ENCODE measurements at places on chromosomes 13 and 19.

DNA sequence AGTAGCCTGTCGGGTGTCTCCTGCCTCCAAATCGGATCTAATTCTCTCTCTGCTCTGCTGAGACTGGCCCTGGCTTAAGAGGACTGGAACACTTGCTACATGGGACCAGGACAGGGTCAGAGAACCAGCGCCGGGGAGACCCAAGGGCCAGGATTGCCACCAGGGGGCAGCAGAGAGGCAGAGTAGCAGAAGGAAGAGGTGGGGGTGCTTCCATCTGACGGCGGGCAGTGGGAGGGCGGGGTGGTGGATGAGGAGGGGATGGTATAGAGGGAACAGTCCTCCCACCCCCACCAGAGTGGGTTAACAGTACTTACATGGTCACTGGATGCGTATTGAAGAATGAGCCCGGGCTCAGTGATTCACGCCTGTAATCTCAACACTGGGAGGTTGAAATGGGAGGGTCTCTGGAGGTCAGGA is 11.9 kb downstream of the SELENOW start:
- DNase-seq = peak; percentile 49

DNA sequence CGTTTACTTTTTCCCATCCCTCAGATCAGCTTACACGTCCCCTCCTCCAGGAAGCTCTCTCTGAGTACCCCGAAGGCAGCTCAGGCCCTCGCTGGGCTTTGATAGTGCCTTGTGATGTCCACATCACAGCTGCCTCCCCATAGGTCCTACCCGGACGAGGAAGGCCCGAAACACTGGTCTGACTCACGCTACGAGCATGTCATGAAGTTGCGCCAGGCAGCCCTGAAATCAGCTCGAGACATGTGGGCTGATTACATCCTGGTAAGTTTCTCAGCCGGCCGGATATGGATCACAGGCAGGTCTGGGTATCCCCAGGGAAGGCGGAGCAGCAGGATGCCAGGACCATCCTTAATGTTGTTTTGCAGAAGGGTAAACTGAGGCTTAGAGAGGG is 4.8 kb downstream of the COLGALT1 start:
- no peak for DNase-seq

- no peak for DNase-seq
Observed at GRCh38 chr19:27742041-27742440, 1470.9 kb downstream of the UQCRFS1 start.

- no peak for DNase-seq
Observed at GRCh38 chr13:90526711-90527110, 820.8 kb upstream of the MIR17HG start.

DNA sequence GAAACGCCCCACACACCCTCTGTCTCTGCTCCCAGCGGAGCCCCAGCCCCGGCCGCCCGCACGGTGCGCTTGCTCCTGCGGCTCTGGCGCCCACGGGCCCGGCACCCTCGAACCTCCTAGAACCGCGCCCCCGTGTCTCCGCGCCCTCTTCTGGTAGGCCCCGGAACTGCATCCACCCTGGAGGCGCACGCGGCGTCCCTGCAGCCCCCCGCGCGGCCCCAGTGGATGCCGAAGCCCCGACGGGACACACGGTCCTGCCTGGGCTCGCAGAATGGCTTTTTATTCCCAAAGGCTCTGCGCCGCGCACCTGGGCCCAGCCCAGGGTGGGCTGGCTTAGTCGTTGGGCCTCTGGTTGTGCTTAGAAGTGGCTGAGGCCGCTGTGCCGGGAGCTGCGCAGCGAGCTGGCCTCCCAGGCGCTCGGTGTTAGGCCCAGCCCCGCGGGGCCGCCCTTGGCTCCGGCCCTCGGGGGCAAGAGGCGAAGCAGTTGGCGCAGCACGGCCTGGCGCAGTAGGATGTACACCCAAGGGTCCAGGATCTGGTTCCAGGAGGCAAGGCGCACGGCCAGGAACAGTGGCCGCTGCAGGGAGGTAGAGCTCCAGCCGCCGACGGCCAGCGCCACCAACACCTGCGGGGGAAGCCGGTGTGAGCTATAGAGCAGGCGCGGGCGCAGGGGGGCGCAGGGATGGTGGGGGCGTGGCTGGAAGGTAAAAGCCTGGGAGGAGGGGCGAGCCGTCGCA is 2.8 kb downstream of the PTGER1 start:
- DNase-seq = peak; percentile 55

DNA sequence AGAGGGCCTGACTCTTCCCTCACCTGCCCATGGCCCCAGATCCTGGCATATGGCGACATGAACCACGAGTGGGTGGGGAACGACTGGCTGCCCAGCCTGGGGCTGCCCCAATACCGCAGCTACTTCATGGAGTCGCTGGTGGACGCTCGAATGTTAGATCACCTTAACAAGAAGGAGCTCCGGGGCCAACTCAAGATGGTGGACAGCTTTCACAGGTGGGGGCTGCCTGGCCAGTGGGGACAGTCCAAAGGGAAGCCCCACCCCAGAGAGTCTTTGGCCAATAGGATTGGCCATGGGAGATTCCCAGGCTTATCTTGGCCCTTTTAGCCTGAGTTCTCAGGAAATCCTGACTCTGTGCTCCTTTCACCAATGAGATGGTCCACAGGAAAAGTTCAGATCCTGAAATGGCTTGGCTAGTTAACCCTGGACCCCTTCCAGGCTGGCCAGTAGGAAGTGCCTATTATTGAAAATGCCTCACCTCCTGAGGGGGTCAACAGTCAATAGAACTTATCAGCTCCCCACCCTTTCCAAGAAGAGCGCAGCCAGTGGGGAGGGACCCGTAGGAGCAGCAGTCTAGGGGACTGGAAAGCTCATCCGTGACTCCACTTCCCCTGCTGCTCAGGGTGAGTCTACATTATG is 7.0 kb downstream of the HRC start:
- DNase-seq = no peak

DNA sequence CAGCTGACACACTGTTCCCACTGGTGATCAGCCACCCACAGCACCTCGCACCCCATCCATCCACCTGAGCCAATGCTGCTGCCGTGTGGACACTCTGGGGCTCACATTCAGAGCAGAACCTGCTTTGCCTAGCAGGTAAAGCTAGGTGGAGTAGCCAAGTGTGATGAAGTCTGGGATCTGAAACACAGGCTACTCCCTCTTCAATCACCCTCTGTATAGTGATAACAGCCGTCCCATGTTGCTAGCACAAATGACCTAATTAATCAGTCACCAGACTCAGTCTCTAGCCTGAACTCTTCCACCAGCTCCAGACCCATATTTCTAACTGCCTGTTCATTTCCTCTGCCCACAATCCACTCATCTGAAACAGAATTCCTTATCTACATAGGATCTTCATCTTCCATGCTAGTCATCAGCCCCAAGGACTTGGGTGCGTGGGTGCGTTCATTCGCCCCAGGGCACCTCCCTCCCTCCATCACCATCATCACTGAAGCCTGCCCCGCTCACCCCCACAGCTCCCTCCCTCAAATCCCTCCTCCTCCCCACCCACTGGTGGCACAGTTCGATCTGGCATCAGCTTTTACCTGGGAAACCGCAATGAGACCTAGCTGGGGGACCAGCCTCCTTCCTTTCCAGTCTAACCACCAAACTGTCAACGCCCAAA is 19.8 kb downstream of the STK24 start:
- no peak for DNase-seq

- no peak for DNase-seq
Observed at GRCh38 chr19:19650331-19650730, 6.9 kb upstream of the GMIP start.

DNA sequence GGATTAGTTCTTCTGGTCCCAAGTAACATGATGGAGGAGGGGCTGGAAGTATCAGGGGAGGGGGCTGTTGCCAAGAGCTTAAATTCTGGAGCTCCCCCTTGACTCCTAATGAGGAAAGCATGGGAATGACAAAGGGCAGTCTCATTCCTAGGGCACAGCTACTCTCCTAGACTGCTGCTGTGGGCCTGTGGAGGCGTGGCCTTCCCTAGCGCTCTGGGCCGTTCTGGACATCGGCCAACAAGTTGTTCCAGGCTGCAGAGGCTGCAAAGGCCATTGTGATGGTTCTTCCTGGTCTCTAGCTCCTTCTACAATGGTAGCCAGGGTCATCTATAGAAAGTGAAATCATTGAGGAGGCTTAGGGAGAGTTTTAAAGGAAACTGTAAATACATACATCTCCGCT is 916.6 kb downstream of the DIAPH3 start:
- DNase-seq = no peak

- no peak for DNase-seq
Observed at GRCh38 chr13:113939129-113939943, 34.5 kb downstream of the C13orf46 start.

DNA sequence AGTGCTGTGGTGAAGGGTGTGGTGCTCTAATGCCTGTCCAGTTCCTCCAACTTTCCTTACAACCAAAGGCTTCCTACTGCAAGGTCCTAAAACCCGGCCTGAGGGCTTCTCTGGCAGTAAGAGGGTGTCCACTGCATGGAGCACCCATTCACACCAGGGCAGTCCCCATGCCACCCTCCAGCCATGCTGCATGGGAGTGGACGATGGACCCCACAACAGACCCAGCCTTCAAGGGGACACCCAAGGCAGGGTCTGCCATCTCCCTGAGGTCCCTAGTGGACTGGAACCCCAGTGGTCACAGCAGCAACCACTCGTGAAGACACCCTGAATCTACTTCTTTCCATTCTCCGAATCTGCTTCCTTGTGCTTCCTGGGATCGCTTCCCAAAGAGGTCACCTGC is 117.6 kb upstream of the SOX1 start:
- no peak for DNase-seq

GRCh38 chr19:16222806-16223205 is 25.1 kb downstream of the AP1M1 start:
- DNase-seq = no peak

DNA sequence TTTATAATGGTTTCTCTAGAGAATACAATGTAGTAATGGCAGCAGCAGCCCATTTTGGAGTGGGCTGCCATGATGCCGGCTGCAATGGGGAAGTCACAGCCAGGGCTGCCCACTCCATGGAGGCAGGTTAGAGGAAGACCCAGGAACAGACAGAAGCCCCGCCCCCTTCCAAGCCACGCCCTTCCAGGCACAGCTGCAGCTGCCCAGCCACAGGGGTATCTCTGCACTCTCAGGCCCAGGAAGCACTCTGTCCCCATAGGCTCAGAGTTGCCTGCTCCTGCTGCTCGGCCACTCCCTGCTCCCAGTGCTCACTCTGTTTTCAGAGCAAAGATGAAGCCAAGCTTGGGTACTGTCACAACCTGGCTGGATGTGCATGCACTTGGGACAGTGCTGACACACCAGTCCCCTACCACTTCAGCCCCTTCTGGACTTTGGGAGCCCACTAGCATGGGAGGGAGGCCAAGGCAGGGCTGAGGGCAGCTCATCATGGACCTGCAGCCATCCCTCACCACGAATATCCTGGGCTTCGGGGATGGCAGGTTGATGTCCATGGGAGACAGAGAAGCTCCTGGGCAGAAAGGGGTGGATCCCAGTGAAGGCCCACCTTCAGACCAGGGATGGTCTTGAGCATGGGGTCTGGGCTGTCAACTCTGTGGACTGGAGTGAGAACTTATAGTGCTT is 1224.2 kb downstream of the SLITRK5 start:
- DNase-seq = no peak

- no peak for DNase-seq
Observed at GRCh38 chr19:2528675-2529101, 52.8 kb downstream of the GADD45B start.

GRCh38 chr13:33612641-33613638 is 205.0 kb upstream of the RFC3 start:
- DNase-seq = no peak

DNA sequence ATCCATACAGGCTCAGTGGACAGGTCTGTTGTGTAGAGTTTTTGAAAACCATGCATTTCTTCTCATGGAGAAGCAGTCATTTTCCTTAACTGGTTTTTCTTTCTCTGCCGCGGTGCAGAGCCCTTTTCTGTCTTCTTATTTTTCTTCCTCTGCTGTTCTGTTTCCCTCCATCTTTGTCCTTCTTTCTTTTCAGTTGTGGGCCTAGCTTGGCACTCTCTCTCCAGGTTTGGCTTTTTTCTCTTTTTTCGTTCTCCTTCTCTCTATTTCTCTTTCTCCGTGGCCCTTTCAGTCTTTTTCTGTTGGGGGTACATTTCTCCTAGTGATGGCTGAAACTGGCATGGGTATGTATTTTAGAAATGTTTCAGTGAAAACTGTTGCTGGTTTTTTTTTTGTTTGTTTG is 24.1 kb downstream of the NFIX start:
- no peak for DNase-seq

DNA sequence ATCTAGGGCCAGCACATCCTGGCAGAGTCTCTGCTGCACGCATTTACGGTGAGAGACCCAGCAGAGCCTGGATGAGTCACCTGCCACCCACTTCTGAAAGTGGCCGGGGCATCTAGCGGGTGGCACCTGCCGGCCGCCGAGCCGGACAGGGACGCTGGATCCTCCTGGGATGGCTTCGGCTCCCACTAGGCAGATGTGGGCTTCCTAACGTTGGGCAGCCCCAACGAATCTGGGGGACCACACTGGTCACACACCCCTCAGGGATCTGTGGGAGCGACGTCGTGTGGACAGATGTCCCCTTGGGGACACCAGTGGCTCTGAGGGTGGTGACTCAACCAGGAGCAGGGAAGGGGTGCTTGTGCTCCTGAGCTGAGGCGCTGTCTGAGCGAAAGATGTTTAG is 32.2 kb downstream of the TMEM255B start:
- no peak for DNase-seq

- no peak for DNase-seq
Observed at GRCh38 chr13:30910676-30911075, 4.6 kb downstream of the MEDAG start.

DNA sequence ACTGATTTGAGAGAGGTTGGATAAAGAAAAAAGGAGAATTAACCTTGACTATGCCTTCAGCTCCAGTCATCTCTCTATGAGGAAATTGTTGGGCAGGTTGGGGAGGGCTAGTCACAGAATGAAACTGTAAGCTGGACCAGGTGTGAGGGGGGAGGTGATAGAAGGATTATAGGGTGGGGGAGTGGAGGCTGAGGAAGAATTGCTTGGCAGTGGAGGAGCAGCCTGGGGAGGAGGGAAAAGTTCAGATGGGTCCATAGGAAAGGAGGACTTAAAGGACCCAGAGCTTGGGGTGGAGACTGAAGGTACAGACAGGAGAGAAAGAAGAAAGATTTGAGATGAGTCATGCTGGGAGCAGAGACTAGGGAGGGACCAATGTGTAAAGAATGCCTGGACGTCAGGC is 8.2 kb upstream of the ZNF431 start:
- no peak for DNase-seq

- no peak for DNase-seq
Observed at GRCh38 chr13:24632382-24633121, 47.7 kb upstream of the ATP12A start.

GRCh38 chr19:54302257-54302656 is 10.7 kb downstream of the LILRA5 start:
- no peak for DNase-seq

DNA sequence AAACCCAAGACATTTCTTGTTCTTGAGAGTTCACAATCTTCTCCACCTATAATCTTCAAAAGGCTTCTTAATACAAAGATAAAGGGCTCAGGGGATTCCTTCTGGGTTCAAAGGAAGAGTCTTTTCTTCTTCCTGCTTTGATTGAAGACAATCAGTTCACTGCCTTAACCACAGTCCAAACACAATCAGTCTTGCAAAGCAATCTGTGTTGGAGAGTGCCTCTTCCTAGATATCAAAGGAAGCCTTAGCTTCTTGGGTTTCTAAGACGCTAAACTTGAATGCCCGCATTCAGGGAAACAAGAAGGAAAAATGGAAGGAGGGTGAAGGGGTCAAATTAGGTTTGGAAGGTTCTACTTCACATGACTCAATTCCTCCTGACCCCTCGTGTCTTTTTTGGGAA is 27.2 kb downstream of the RANBP3 start:
- no peak for DNase-seq

- DNase-seq = peak; percentile 91
Observed at GRCh38 chr19:55178781-55179599, 1.1 kb downstream of the SYT5 start.

GRCh38 chr19:23183251-23183650 is 66.4 kb downstream of the ZNF730 start:
- no peak for DNase-seq
